ENCODE measurements at places on chromosomes 13 and 19.

- DNase-seq = no peak
Observed at GRCh38 chr13:21516805-21517204, 57.7 kb upstream of the ZDHHC20 start.

- DNase-seq = no peak
Observed at GRCh38 chr19:18636969-18637629, at the start of gene KLHL26. KLHL26 (plus strand) TSS chr19:18637028; CDS start chr19:18637055, 27 bp downstream.

GRCh38 chr13:107133950-107134349 lies 566.0 kb upstream of the ARGLU1 start:
- DNase-seq = no peak

GRCh38 chr13:51045451-51045850 lies 65.6 kb downstream of the C13orf42 start:
- DNase-seq = no peak

GRCh38 chr13:99191900-99192399 lies 8.7 kb upstream of the UBAC2 start:
- DNase-seq = no peak

DNA sequence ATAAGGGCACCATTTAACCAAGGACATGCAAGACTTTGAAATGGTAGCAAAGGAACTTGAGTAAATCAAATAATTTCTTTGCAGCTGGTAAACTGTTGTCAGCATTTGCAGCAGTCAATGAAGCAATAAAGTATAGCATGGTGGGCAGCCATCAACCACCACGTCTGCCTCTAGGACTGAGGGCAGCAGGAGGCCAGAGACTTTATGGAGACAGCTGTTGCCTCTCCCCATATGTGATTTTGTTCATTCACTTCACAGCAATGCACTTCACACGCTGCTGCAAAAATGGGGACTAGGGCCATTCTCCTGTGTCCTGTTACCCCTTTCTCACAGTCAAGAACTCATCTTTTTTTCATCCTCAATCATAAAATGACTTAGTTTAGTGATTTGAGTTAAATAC lies 51.3 kb upstream of the PCDH9 start:
- DNase-seq = no peak

- no peak for DNase-seq
Observed at GRCh38 chr19:4268816-4269430, 10.1 kb upstream of the SHD start.

DNA sequence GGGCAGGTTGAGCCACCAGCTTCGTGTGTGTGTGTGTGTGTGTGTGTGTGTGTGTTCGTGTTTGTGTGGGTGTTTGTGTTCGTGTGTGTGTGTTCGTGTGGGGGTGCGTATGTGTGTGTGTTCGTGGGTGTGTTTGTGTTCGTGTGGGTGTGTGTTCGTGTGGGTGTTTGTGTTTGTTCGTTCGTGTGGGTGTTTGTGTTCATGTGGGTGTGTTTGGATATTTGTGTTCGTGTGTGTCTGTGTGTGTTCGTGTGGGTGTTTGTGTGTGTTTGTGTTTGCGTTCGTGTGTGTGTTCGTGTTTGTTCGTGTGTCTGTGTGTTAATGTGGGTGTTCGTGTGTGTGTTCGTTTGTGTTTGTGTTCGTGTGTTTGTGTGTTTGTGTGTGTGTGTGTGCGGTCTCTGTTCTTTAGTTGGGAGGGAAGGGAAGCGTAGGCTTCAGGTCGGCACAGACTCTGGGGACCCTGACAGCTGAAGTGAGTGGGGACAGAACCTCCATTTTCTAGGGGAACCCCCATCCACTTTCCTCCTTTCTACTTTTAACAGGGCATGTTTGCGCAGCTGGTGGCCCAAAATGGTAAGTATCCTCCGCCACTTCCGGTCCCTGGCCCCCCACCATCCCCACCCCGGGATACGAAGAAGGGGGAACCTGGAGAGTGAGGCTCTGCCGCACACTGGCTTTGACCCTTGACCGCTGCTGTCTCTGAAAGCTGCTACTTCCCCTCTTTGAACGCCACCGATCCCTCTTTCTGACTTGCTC lies 1.6 kb downstream of the TNFSF9 start:
- DNase-seq = peak; percentile 20

- peak; percentile 14 for DNase-seq
Observed at GRCh38 chr19:52270266-52270885, 989 bp downstream of the ZNF766 start.

DNA sequence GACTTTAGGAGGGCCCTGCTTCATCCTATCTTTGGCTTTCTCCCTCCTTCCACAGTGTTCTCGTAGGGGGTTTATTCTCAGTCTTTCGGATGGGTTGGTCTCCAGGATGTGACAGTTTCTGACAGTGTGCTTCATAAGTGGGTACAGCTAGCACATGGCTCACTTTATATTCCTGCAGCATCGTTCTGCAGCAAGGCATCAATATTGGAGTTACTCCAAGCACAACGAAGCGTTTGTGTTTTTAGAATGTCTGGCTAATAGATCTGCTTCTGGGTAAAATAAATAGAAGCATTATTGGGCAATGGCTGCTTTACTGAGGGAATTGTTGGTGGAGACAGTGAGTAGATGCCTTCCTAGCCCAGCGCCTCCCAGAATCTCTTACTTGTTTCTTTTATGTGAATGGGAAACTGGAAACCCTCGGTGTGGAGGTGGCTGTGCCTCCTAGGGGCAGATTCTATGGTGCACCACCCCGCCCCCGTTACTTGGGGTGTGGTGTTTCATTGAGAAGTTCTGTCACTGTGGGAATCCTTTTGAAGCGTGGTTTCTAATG lies 2.0 kb downstream of the FARP1 start:
- peak; percentile 35 for DNase-seq

DNA sequence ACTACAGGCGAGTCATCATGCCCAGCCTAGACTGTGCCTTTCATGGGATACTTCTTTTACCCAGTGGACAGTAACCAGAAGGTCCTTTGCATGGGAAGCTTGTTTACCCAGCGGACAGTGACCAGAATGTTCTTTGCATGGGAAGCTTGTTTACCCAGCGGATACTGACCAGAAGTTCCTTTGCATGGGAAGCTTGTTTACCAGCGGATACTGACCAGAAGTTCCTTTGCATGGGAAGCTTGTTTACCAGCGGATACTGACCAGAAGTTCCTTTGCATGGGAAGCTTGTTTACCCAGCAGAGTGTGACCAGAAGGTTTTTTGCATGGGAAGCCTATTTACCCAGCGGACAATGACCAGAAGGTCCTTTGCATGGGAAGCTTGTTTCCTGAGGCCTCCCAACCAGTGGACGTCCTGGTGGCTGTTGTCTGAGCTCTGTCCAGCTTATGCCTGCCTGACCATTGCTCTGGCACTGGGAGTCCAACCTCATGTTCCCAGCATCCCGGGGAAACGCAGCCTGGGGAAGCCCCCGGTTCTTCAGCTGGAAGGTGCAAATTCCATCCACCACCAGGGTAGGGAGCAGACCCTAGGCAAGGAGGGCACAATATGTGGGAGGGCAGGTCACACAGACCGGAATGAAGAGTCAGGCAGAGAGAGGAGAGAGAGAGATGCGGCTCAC lies 41.6 kb upstream of the PDCD5 start:
- no peak for DNase-seq

DNA sequence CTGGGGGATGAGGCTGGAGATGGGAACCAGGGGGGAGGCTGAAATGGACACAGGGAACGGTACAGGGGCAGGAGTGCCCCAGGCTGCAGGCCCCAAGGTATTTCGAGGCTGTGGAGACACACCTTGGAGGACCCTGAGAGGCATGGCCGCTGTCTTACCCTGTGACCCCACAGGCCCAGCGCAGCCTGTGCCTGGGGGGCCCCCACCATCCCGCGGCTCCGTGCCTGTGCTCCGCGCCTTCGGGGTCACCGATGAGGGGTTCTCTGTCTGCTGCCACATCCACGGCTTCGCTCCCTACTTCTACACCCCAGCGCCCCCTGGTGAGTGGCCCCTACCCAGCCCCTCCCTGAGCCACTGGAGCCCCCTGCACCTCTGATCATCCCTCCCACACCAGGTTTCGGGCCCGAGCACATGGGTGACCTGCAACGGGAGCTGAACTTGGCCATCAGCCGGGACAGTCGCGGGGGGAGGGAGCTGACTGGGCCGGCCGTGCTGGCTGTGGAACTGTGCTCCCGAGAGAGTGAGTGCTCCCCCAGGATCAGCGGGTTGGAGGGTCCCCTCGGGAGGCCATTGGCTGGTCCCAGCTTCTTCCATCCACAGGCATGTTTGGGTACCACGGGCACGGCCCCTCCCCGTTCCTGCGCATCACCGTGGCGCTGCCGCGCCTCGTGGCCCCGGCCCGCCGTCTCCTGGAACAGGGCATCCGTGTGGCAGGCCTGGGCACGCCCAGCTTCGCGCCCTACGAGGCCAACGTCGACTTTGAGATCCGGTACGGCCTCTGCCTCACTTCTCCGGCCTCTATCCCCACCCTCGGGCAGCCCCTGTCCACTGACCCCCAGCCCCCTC lies 16.9 kb upstream of the SPIB start:
- DNase-seq = no peak

DNA sequence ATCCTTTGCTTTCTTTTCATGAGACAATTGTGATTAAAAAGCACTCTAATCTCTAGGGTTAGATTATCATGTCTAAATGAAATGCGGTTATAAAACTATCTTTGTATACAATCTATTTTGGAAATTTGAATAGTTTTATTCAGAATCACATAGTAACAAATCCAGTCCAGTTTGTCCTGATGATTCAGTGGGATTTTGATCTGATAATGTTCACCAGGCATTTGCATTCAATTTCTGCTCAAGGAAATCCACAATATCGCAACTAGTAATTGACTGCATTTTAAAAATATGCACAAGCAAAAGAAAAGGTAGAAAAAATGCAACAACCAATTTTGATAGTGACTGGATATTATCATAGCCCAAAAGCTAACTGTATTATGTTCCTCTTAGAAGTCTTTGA lies 63.8 kb downstream of the ITGBL1 start:
- DNase-seq = no peak

GRCh38 chr19:12092065-12092867 lies 27.7 kb downstream of the ZNF844 start:
- DNase-seq = peak; percentile 63

- DNase-seq = peak; percentile 47
Observed at GRCh38 chr13:76473552-76474134, 412.6 kb downstream of the KCTD12 start.

GRCh38 chr13:101695870-101696516 lies 243.5 kb downstream of the ITGBL1 start:
- DNase-seq = no peak

Data from urothelium cell line (cell line).